ENCODE measurements at places on chromosomes 3 and 15.

GRCh38 chr3:124532071-124532470, 198.2 kb upstream of the UMPS start:
- DNase-seq = no peak

- no peak for DNase-seq
These were observed 669.5 kb downstream of the SQOR start for GRCh38 chr15:46304321-46304720.

- DNase-seq = no peak
These were observed 369.5 kb upstream of the THBS1 start for GRCh38 chr15:39211108-39211979.

DNA sequence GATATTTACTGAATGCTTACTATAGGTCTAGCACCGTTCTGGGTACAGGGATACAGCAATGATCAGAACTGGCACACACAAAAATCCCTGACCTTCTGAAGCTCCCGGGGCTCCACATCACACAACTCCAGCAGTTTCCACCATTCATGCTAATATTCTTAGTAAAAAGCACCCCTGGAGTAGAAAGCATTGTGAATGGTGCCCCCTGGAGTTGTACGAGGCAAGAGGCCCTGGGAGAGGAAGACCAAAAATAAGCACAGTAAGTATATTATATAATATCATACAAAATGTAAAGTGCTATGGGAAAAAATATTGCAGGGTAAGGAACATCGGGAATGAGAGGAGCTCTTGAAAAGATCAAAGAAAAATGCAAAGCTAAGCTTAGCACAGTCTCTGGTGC, 790 bp upstream of the SRGAP3 start:
- DNase-seq = no peak

DNA sequence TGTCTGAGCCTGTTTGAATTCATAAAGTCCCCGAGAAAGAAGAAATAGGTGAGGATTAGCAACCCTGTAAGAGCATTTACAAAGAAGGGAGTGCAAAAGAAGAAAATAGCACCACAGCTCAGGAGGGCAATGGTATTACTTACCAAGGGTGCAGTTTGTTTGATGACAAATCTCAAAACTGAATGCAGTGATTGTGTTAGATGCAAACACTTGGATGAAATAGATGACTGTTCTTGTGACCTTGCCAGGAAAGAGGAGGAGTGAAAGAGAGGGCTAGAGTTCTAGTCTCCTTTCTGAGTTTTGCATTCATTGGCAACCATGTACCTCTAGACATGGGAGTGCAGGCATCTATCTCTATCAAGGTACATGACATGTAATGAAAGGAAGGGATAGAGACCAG, 1030.8 kb upstream of the CFAP20DC start:
- DNase-seq = no peak

- DNase-seq = no peak
These were observed 19.4 kb upstream of the ADAMTS7 start for GRCh38 chr15:78830514-78831228.

DNA sequence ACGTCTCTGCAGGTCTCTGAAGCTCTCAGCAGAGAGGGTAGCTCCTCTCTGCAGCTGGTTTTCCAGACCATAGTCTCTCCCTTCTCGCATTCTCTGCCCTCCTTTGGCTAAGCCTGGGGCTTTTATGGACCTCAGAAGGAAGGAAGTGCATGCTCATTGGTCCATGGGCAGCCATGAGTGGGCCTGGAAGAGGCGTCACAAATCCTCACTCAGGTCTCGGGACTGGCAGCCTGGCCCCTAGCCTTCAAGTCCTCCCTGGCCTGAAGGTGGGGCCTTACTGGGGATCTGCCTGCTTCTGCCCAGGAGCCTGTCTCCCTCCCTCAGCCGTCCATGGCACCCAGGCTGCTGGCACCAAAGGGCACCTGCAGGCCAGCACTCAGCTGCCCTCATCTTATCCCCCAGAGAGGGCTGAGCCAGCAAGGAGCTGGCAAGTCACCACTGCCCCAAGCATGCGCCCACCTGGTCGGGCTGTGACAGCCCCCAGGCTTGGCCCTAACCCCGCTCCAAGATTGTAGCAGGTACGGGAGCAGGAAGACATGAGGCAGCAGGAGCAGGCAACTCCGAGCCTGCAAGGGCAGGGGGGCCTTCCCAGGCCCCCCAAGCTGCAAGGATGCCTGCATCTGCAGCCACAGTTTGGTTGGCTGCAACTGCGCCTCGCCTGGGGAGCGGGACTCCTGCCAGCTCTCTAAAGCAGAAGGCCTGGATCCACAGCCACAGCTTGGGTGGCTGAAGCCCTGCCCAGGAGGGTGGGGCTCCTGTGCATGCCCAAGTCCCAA, 37.4 kb downstream of the GHSR start:
- no peak for DNase-seq

DNA sequence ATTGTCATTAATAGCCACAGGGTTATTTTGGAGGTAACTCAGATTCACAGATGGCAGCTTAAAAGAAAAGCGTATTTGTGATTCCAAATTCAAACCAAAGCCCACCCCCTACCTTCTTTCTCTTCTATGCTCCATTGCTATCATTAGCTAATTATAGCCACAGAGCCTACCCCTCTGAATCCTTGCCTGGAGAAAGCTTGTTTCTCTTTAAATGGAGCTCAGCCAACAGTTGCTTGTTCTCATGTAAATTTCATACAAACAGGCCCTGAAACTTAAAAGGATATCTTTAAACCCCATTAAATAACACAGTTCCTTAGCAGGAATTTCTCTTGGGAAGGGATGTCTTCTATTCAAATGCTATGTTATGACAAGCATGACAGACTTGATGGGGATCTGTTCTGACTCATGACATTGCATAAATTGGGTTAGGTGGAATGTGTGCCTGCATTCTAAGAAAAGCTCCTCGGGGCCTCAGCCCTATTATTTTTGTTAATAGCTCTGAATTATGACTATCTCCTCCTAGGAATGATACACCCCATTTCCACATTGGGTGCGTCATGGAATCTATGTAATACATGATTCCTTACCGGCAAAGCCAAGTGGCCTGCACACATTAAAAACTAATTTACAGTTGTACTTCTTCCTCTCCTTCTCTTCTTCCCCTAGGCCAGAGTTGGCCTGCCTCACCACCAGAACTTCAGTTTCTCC, 265.8 kb downstream of the TAFA4 start:
- no peak for DNase-seq

DNA sequence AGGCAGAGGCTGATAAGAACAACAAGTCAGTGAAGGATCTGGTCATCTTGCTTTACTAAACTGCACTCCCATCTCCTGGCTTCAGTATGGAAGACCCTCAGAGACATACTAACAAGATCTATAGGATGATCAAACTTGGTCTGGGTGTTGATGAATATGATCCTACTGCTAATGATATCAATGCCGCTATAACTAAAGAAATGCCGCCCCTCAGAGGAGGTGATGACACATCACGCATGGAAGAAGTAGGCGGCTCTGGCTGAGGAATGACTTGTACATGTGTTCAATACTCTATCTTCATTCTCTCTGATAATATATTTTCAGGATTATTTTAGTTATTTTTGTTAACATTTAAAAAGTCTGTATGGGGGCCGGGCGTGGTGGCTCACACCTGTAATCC, 17.5 kb upstream of the EIF2B5 start:
- no peak for DNase-seq

GRCh38 chr15:62698646-62699045, 343.9 kb upstream of the TPM1 start:
- DNase-seq = no peak

DNA sequence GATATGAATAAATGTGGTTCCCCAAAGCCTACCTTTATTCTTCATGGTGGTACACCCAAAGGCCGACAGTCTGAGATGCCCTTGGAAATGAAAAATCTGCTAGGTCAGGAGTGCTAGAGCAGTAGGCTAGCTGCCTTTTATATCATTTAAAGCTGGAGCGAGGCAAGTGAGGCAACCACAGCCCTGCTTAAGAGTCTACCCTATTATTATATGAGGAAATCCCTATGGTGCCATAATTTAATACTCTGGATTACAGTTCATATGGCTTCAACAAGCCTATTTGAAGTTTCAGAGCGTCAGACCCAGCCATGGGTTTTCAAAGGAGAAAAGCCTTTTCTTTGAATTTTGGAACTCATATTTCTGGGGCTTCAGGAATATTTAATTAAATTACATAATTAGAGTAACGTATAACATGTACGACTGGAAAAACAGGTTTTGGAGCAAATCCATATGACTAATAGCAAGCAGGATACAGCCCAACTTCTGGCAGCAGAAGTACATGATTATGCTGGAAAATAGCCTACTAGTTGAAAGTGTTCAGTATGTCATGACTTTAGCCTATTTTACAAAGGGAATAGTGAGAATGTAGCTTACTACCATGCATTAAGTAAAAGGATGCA, 18.0 kb upstream of the SLTM start:
- no peak for DNase-seq

- no peak for DNase-seq
These were observed 7.0 kb upstream of the DMXL2 start for GRCh38 chr15:51629612-51630011.

DNA sequence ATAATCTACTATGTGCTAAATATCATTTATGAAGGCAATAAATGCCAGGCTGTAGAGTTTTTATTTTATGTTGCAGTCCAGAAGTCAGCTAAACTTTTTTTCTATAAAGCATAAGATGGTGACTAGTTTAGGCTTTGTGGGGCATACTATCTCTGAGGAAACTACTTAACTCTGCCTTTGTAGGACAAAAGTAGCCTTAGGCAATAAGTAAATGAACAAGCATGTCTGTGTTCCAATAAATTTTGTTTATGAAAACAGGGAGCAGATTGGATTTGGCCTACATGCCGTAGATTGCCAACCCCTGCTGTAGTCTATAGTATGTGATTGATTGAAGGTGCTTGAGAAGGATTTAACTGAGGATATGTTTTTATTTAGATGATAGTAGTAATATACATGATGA, 502.5 kb upstream of the NAALADL2 start:
- DNase-seq = no peak

DNA sequence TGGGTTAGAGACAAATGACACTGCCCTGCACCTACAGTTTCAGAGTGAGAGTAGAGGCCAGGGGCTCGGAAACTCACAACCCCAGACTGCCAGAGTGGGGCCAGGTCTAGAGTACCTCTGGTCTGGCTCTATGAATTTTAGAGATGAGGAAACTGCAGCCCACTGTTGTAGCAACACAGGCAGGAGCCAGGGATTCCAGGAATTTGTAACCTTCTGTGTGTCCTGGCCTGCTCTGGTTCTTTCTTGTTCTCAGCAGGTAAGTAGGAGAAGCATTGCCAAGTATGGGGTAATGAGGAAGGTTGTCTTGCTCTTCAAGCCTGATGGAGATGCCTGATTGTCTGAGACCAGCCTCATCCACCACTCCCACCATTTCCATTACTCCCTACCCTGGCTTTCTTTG, 221.8 kb downstream of the UACA start:
- no peak for DNase-seq

DNA sequence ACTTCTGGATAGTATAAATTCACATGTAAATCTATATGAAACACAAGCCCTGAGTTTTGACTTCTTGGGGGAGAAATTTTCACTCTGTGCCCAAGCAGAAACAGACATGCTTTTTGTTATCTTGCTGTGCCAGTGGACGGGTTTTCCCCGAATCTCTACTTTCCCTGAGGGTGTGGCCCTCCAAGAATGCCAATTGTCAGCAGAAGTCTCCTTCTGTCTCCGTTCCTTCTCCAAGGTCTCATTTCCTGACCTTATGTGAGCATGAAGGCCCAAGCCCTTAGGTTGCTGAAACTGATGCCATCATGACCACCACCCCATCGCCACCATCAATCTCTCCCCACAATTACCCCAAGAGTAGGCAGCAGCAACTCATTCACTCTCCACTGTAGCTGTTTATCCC, 253.8 kb downstream of the XXYLT1 start:
- DNase-seq = no peak

DNA sequence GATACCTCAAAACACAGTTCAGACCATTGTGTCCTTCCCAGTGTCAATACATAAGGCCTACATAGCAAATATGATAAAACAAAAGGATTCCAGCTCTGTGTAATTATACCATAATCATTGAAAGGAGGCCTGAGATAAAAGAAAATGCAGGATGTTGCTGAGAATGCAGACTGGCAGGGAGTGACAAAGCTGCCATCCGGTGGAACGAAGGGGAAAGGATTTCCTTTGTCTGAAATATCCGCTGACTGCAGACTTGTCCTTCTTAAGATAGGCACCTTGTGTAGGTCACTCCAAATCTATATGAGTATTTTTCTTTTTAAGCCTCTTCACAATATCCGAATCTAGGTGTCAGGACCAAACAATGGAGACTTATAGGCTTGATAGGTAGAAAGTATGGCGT, 108.0 kb downstream of the KCNH8 start:
- no peak for DNase-seq

DNA sequence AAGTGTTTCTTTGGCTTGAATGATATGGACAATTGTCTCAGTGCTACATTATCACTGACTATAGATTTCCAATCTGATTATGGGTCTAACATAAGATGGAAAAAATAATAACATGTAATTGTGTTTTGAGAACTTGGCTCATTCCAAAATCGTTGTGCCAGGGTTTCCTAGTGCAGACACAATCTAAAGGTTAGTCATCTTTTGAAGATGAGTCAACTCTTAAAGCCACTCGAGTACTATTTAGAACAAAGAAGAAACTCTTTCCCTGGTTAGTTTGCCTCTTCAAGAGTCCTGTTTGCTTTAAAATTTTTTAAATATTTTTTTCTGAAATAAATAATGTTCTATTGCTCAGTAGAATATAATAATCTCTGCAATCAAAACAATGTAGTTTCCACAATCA, 301.0 kb downstream of the CADM2 start:
- no peak for DNase-seq

GRCh38 chr3:55305696-55306485, 181.2 kb downstream of the WNT5A start:
- no peak for DNase-seq

- DNase-seq = no peak
These were observed 73.2 kb downstream of the PRICKLE2 start for GRCh38 chr3:64152086-64152485.

DNA sequence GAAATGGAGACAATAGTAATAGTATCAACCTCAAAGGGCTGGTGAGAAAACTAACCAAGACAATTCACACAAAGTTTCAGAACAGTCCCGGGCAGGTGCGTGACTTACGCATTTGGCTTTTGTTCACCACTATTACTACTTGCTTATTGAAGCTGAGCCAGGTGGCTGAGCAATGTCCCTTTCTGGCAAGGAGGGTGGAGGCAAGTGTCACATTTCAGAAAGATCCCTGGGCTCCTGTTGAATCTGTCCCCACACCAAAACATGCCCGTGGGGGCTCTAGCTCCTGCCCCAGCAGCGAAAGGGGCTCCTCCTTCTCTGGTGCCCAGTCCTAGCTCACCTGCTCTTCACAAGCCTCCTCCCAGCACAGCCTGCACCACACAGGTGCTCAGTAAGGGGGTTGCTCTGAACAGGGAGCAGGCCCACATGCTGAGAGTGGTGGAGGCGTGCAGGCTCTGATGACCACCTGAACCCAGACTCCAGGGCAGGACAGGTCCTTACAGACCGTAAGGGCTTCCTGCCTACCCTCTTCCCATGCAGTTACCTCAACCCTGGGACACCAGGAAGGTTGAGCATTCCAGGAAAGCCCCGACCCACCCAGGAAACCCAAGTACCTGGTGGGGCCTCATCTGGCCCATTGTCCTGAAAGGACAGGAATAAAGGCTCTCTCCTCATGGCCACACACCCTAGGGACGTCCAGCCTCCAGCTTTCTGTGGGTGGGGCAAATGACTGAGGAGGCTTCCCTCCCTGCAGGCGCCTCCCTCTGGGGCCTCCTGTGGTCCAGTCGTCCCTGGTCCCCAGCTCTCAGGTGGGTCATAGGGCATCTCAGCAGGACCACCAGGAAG, 32.6 kb downstream of the SEMA7A start:
- no peak for DNase-seq

GRCh38 chr15:28123408-28124023, 24.4 kb upstream of the OCA2 start:
- DNase-seq = no peak

GRCh38 chr3:183094711-183095110, 4.6 kb downstream of the MCCC1 start:
- no peak for DNase-seq
